Stimulated activated CD8-positive, alpha-beta memory T cell treated with anti-CD3 and anti-CD28 coated beads, Interleukin-7, amount 100 ng/mL, for 48 hours (primary cell): ENCODE measurements at places on chromosomes 6 and 20.

DNA sequence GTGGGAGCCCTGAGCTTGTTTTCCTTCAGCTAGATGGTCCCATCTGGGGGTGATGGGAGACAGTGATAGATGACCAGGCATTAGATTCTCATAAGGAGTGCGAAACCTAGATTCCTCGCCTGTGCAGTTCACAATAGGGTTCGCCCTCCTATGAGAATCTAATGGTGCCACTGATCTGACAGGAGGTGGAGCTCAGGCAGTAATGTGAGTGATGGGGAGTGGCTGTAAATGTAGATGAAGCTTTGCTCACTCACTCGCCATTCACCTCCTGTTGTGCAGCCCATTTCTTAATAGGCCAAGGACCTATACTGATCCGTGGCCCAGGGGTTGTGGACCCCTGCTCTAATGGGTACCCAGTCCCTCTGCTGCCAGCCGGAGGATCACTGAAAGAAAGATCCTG is 20.7 kb upstream of the KCNB1 start:
- DNase-seq: no peak

GRCh38 chr6:70524721-70525286 is 41.9 kb upstream of the SDHAF4 start:
- no peak for DNase-seq

DNA sequence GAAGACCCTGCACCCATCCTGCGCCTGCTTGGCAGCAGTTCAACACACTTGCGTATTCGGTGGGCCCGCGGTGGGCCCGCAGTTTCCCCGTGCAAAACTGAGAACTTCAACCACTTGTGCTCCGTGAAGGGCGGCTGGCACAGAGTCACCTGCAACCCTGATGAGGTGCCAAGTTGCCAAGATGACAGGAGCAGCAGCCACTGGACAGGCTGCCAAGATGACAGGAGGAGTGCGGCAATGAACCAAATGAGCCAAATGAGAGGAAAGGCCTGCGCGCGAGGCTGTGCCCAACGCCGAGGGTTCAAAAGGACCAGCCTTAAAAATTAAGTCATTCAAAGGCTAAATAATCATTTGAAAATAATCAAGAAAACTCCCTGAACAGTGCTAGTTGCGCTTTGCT is 20.1 kb downstream of the DIDO1 start:
- DNase-seq: no peak

DNA sequence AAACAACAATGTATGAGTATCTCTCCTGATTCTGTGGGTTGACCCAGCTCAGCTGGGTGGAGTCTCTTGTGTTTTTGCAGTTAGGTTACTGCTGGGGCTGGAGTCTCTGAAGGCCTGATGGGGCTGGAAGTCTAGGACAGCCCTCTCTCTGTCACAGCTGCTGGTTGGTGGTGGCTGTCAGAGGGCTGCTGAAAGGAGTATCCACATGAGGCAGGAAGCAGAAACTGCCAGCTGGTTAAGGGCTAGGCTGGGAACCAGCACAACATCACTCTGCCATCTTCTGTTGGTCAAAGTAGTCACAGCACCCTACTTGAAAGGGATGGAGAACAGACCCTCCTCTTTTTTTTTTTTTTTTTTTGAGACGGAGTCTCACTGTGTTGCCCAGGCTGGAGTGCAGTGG is 10.0 kb upstream of the PACSIN1 start:
- DNase-seq: no peak

GRCh38 chr6:32713241-32713640 is 27.9 kb upstream of the HLA-DQA2 start:
- no peak for DNase-seq

- DNase-seq: no peak
Observed at GRCh38 chr6:168039301-168039700, 39.7 kb downstream of the FRMD1 start.

DNA sequence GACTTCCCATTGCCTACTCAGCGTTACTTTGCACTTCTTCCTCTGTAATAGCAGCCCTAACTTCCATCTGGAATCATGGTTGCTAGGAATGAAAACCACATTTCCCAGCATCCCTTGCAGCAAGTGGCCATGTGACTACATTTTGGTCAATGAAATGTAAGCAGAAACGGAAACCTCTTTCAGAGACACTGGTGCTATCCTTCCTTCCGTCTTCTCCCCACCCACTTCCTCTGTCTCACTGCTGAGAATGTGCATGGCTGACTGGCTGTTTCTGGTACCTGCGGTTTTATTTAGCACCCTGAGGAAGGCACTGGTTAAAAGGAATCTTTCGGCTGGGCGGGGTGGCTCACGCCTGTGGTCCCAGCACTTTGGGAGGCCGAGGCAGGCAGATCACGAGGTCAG is 107.4 kb downstream of the SCML4 start:
- peak; percentile 57 for DNase-seq

DNA sequence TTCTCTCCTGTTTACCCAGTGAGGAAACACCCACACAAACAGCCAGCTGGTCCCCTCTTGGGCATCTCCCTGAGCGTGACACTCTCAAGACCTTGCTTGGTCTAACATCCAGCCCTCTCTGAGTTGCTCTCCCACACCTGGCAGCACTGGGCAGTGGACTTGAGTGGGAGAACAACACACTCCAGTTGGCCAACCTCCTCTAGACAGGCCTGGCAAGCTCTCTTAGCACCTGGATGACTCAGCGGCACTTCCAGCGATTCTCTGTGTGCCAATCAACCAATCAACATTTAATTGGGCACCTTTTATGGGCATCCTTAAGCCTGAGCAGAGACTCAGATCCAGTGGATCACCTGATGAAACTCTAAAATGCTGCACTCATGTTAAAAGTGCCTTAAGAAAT is 76.6 kb upstream of the QKI start:
- no peak for DNase-seq

- no peak for DNase-seq
Observed at GRCh38 chr6:144898052-144898689, 613.0 kb downstream of the UTRN start.

GRCh38 chr6:160088069-160088783 is 33.4 kb upstream of the SLC22A1 start:
- DNase-seq: no peak

DNA sequence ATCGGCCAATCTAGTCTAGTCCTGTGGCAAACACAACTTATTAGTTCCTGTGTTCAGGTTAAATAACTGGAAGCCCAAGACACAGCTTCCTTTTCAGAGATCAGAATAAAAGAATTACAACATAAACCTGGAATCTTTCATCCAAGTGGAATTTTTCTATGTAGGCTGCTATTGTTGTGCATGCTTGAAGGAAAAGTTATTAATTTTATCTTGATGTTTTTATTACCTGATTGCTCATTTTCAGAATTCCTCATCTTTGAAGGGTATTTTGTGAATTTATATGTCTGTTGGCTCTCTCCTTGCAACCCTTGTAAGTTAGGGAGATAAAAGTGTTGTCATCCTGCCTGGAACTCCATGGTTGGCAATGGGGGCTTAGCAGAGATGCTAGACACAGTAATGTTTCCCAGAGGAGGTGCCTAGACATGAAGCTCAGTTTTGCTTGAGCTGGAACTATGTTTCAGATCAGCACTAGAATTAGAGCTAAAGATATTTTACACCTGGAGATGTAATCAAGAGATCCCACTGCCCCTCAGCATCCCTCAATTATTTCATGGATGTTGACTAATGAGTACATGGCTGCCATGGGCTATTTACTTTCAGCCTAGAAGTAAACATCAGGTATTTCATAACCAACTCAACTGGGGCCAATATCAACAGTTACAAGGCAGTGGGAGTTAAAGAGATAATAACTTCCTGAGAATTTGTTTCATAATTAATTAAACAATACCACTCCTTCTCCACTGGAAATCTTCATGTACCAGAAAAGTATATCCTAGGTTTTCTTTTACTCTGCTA is 367.0 kb upstream of the MARCKS start:
- no peak for DNase-seq

DNA sequence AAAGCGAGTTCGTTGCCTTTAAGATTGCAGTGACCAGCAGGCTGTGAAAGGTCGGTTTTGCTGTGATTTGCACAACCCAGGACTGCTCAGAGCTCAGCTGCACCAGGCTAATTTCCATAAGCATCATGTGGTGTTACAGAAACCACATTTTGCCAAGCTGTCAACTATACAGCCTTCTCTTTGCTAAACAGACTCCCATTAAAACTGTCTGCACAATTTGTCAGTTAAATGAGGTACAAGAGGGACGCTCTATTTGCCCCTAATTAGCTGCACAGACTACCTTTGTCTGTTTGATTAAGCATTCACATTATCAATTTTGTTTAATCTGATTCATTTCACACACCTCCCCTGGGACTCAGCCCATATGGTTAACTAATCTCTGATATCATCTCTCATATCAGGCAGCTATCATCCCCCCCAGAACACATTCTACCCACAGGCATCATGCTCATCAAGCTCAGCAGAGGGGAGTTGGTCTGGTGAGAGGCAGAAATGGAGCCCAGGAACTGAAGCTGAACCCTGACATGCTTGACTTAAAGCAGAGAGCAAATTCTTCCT is 62.1 kb downstream of the OLIG3 start:
- no peak for DNase-seq

- DNase-seq: no peak
Observed at GRCh38 chr6:16063580-16063979, 65.3 kb upstream of the MYLIP start.

- DNase-seq: no peak
Observed at GRCh38 chr6:48084201-48084600, 26.8 kb downstream of the PTCHD4 start.

DNA sequence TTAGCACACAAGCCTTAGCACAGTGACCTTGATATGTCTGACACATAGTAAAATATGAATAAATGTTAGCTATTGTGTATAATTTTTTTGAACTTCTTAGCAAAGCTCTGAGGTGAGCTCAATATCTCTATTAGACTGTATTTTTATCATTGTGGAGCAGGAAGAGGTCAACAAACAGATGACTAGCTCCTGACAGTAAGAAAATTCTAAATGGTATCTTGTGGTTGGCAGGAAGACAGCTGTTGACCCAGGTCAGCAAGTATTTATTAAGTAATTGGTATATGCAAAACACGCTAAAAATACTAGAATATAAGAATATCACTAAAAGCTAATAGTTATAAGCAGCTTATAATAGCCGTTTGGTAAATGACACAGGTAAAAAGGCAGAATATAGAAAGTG is 77.5 kb upstream of the MARCKS start:
- no peak for DNase-seq

DNA sequence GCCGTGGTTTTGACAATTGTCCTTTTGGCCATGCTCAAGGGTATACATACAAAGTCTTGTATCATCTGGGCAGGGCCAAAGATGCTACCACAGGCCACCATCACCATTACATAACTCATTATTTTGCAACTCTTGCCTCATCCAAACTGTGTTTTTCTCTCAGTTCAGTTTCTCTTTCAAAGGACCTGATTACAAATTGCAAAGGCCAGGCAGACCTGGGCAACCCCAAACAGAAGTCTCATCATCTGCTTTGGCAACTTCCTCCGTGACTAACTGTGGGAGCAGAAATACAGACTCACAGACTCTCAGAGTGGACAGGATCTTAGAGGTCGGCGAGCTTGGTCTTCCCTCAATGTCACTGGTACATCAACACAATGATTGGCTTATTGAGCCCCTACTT is 117.8 kb upstream of the NEDD9 start:
- no peak for DNase-seq

GRCh38 chr20:4985658-4986057 is 15.7 kb downstream of the SLC23A2 start:
- DNase-seq: no peak

DNA sequence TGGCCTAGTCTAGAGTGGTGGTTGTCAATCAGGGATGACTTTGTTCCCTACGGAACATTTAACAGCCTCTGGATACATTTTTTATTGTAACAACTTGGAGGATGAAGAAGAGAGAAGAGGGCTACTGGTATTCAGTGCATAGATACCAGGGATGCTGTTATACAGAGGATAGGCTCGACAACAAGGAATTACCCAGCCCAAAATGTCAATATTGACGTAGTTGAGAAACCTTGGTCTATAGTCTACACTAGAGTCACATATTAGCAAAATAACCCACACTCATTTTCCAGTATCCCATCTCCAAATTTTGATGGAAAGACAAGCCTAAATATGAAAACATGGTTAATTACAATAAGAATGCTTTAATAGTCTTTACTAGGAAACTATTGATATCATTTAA is 195.1 kb downstream of the PKHD1 start:
- DNase-seq: no peak

DNA sequence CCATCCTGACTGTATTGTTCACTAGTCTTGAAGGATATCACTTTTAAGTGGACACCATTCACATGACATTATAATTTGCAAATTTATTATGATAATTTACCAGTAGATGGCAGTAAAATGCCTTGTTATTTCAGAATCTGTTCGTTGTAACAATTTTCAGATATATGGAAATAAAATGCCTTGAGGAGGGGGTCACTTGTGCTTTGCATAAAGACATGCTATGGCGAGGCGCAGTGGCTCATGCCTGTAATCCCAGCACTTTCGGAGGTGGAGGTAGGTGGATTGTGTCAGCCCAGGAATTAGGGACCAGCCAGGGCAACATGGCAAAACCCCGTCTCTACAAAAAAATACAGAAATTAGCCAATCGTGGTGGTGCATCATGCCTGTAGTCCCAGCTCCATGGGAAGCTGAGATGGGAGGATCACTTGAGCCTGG is 9.0 kb upstream of the NCOA6 start:
- DNase-seq: no peak

DNA sequence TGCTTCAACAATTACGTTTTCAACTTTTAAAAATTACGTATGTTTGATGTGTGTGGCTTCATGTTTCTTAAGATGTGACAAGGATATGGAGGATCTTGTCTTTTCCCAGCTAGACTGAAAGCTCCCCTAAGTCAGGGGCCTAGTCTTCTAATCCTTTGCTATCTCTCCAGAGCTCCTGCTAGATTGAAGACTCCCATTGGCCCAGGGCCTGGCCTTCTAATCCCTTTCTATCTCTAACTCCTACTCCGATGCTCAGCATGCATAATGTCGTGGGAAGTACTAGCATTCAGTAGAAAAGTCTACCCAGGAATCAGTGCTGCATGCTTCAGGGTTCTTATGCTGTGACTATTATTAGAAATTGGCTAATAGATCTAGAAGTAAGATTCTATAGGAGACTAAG is 144.8 kb upstream of the SUPT3H start:
- no peak for DNase-seq

DNA sequence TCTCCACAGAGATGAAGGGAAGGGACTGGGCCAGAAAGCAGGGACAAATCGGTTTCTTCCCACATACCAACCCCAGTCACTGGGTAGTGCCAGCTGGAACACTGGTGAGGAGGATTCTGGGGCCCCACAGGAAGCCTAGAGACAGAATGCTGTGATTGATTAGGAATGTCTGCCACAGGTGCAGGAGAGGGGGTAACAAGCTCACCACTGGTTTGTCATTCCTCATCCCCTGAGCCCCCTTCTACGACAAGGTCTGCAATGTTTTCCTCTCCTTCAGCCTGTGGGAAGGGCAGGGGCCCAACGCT is 89.8 kb downstream of the PREX1 start:
- no peak for DNase-seq

- no peak for DNase-seq
Observed at GRCh38 chr6:111990214-111990613, 63.7 kb upstream of the CCN6 start.

- no peak for DNase-seq
Observed at GRCh38 chr6:102216232-102216631, 822.7 kb downstream of the GRIK2 start.

- DNase-seq: peak; percentile 58
Observed at GRCh38 chr20:38804682-38805501, 605 bp upstream of the PPP1R16B start.

- DNase-seq: peak; percentile 6
Observed at GRCh38 chr20:57991211-57991881, 237.1 kb downstream of the ANKRD60 start.

GRCh38 chr6:143767433-143767832 is 75.7 kb upstream of the LTV1 start:
- no peak for DNase-seq

- no peak for DNase-seq
Observed at GRCh38 chr6:147741389-147741788, 232.9 kb downstream of the SAMD5 start.
